ENCODE measurements at places on chromosomes 12 and 14. TPM values are rescaled to one million over a fixed set of nuclear protein-coding genes. Genes with fewer than 3 reads are reported as not detected.

- no peak overlapping the region for H3K27ac ChIP-seq
- no peak overlapping the region for H3K4me3 ChIP-seq
- peaks cover 7% of the 10 kb centered on the region for H3K4me1 ChIP-seq
- peaks cover 7% of the 10 kb centered on the region for H3K27me3 ChIP-seq
Observed at GRCh38 chr14:65826946-65827345, 414.4 kb downstream of the FUT8 start.

DNA sequence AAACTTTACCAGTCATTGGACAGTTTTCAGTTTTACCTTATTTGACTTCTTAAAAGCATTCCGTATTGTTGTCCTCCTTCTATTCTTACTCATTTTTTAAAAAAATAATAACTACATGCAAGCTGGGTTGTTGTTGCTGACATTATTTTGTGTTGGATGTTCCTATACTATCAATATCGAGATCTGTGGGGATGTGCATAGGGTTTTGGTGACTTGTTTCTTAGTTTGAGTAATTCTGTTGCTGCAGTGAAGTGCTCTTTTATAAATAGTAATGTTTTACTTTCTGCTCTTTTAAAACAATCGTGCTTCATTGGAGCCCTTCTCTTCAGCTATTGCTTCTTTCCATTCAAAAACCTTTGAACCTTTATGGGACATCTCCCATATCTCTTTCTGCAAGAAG, 79.4 kb downstream of the METTL25 start:
- H3K4me1 ChIP-seq, result peaks cover 2% of the 10 kb centered on the region
- H3K4me3 ChIP-seq, result no peak overlapping the region
- no peak overlapping the region for H3K27ac ChIP-seq
- DNase-seq, result no peak
- H3K36me3 ChIP-seq, result peaks cover 16% of the 10 kb centered on the region

- DNase-seq, result peak; percentile 18
- H3K27ac ChIP-seq, result peak overlapping the region; percentile 6
- H3K27me3 ChIP-seq, result no peaks in the 10 kb centered on the region
- H3K4me1 ChIP-seq, result peaks cover 11% of the 10 kb centered on the region
- H3K36me3 ChIP-seq, result no peaks in the 10 kb centered on the region
Observed at GRCh38 chr12:51335931-51336330, 10.5 kb downstream of the CELA1 start.

DNA sequence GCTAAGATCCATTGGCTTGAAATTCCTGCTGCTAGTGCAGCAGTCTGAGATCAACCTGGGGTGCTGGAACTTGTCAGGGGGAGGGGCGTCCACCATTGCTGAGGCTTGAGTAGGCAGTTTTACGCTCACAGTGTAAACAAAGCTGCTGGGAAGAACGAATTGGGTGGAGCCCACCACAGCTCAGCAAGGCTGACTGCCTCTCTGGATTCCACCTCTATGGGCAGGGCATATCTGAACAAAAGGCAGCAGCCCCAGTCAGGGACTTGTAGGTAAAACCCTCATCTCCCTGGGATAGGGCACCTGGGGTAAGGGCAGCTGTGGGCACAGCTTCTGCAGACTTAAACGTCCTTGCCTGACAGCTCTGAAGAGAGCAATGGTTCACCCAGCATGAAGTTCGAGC, 191.7 kb downstream of the ALG10B start:
- H3K36me3 ChIP-seq, result peaks cover 15% of the 10 kb centered on the region
- no peak for DNase-seq
- H3K4me3 ChIP-seq, result no peak overlapping the region
- no peaks in the 10 kb centered on the region for H3K4me1 ChIP-seq
- no peaks in the 10 kb centered on the region for H3K27me3 ChIP-seq
- no peak overlapping the region for H3K27ac ChIP-seq

GRCh38 chr14:68094158-68094557, 274.6 kb downstream of the RAD51B start:
- H3K27ac ChIP-seq, result no peak overlapping the region
- peaks cover 11% of the 10 kb centered on the region for H3K4me1 ChIP-seq
- no peaks in the 10 kb centered on the region for H3K27me3 ChIP-seq
- no peak for DNase-seq

GRCh38 chr14:52650774-52651173, 44.6 kb downstream of the ERO1A start:
- no peak overlapping the region for H3K27ac ChIP-seq
- peaks cover 2% of the 10 kb centered on the region for H3K4me1 ChIP-seq
- peaks cover 12% of the 10 kb centered on the region for H3K36me3 ChIP-seq
- DNase-seq, result no peak
- H3K27me3 ChIP-seq, result no peaks in the 10 kb centered on the region

- H3K27me3 ChIP-seq, result no peaks in the 10 kb centered on the region
- H3K4me3 ChIP-seq, result peak overlapping the region; percentile 46
- H3K27ac ChIP-seq, result peak overlapping the region; percentile 84
- H3K4me1 ChIP-seq, result peaks cover 20% of the 10 kb centered on the region
- no peaks in the 10 kb centered on the region for H3K36me3 ChIP-seq
Observed at GRCh38 chr12:29241821-29242591, 92.9 kb downstream of the FAR2 start.

GRCh38 chr12:21769307-21769706, 5.2 kb downstream of the KCNJ8 start:
- H3K27me3 ChIP-seq, result peaks cover 17% of the 10 kb centered on the region
- H3K4me1 ChIP-seq, result peaks cover 6% of the 10 kb centered on the region
- no peak overlapping the region for H3K4me3 ChIP-seq
- H3K27ac ChIP-seq, result no peak overlapping the region
- DNase-seq, result no peak
- H3K36me3 ChIP-seq, result no peaks in the 10 kb centered on the region

DNA sequence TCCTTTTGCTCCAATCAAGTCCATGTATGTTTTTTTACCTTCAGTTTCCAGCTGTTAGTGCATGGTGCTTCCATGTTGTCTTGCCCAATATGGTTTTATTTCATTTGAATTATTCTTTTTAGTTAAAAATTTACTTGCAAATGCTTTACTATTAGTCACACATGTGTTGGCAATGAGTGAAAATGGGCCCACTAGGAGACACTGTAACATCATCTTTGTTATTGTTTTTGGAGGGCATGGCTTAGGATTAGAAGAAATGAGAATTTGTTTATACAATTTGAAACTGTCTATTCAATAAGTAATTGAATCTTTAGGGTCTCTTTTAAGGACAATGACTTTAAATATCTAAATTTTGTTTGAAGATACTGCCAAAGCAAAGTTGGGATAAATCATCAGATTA, 133.7 kb downstream of the BRMS1L start:
- DNase-seq, result no peak
- H3K27me3 ChIP-seq, result peaks cover 2% of the 10 kb centered on the region

DNA sequence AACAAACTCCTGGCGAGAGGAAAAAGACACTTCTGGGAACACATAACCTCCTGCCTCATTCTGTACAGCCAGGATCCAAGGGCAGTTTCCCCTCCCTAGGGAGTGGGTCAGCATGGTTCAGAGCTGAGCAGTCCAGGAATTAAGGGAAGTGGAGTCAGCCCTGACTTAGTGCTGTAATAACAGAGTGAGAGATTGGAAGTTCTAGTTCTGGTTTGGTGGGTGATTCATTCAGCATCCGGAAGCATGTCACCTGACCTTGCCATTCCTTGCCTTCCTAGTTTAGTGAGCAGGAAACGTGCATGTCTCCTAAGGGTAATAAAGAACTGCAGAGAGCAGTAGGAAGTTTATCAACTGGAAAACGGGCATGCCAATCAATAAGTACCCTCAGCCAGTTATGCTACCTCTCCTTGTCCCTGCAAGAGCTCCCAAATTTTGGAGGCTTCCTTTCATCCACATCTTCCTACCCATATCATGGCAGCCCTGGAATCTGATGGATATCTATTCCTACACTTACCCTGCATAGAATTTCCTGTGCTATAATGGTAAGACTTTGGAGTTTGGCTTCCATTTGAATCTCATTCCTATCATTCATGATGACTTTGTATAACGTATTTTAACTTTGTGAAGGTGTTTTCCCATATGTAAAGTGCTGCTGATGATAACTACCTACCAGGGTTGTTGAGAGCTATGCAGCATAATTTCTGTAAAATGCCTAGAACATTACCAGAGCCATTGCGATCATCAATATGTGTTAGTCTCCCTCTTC, 28.5 kb upstream of the MAGOHB start:
- H3K4me1 ChIP-seq, result no peaks in the 10 kb centered on the region
- H3K36me3 ChIP-seq, result peaks cover 30% of the 10 kb centered on the region
- H3K4me3 ChIP-seq, result no peak overlapping the region
- no peak overlapping the region for H3K27ac ChIP-seq

GRCh38 chr12:19597167-19598026, 158.1 kb downstream of the AEBP2 start:
- no peaks in the 10 kb centered on the region for H3K27me3 ChIP-seq
- H3K27ac ChIP-seq, result no peak overlapping the region
- H3K36me3 ChIP-seq, result no peaks in the 10 kb centered on the region

- H3K4me3 ChIP-seq, result no peak overlapping the region
- DNase-seq, result no peak
- H3K36me3 ChIP-seq, result no peaks in the 10 kb centered on the region
- H3K27ac ChIP-seq, result no peak overlapping the region
Observed at GRCh38 chr12:130958557-130959140, 4.9 kb downstream of the ADGRD1 start.

GRCh38 chr12:87813476-87814234, 215.5 kb downstream of the C12orf50 start:
- no peak for DNase-seq
- no peak overlapping the region for H3K27ac ChIP-seq
- no peak overlapping the region for H3K4me3 ChIP-seq
- H3K27me3 ChIP-seq, result no peaks in the 10 kb centered on the region
- H3K4me1 ChIP-seq, result no peaks in the 10 kb centered on the region

GRCh38 chr14:96126783-96127271, 77.8 kb upstream of the BDKRB2 start:
- no peak for DNase-seq
- peaks cover 24% of the 10 kb centered on the region for H3K27me3 ChIP-seq
- no peak overlapping the region for H3K4me3 ChIP-seq
- H3K36me3 ChIP-seq, result no peaks in the 10 kb centered on the region

DNA sequence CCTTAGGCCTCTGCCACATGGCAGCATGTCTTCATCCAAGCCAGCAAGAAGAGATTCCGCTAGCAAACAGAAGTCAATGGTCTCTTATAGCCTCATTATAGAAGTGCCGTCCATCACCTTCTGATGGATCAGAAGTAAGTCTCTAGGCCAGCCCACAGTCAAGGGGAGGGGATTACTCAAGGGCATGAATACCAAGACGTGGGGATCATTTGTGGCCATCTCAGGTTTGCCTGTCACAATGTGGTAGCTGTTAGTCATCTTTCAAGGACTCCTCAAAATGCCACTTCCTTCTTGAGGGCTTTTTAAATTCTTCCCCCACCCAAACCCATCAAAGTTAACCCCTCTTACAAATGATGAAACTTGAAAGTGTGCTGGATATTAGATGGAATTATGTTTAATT, 8.1 kb upstream of the ADCY6 start:
- DNase-seq, result peak; percentile 62
- no peaks in the 10 kb centered on the region for H3K36me3 ChIP-seq
- no peak overlapping the region for H3K27ac ChIP-seq
- H3K4me3 ChIP-seq, result no peak overlapping the region
- H3K4me1 ChIP-seq, result peaks cover 12% of the 10 kb centered on the region

DNA sequence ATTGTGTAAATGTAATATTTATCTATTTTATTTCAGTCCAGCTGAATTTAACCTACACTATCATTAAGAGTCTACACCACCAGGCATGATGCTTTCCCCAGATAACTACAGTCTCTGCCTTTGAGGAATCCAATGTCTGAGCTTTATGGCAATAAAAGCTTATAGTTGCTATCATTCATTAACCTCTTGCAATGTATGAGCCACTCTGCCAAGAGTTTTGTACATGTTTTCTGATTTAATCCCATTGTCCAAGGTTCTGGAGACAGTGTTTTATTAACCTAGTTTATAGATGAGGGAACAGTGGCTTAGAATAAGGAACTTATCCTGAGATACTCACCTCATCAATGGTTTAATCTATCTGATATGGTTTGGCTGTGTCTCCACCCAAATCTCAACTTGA, 17.1 kb upstream of the KITLG start:
- no peak overlapping the region for H3K4me3 ChIP-seq

DNA sequence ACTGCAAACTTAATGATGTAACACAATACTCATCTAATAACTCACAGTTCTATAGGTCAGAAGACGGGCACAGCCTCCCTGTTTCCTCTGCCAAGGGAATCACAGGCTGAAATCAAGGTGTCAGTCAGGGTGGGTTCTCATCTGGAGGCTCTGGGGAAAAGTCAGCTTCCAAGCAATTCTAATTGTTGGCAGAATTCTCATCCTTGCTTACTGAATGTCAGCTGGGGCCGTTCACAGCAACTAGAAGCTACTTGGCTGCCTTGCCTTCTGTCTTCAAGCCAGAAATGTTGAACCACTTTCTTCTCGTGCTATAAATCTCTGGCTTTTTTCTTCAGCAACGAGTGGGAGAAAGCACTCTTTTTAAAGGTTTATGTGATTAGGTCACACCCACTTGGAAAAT, 80.1 kb upstream of the PDZRN4 start:
- no peak overlapping the region for H3K27ac ChIP-seq
- H3K4me3 ChIP-seq, result no peak overlapping the region
- H3K36me3 ChIP-seq, result no peaks in the 10 kb centered on the region
- no peak for DNase-seq
- no peaks in the 10 kb centered on the region for H3K4me1 ChIP-seq

GRCh38 chr12:116687888-116688287, 50.0 kb downstream of the SPRING1 start:
- peaks cover 19% of the 10 kb centered on the region for H3K27me3 ChIP-seq
- peaks cover 7% of the 10 kb centered on the region for H3K4me1 ChIP-seq
- no peak for DNase-seq
- H3K4me3 ChIP-seq, result no peak overlapping the region

DNA sequence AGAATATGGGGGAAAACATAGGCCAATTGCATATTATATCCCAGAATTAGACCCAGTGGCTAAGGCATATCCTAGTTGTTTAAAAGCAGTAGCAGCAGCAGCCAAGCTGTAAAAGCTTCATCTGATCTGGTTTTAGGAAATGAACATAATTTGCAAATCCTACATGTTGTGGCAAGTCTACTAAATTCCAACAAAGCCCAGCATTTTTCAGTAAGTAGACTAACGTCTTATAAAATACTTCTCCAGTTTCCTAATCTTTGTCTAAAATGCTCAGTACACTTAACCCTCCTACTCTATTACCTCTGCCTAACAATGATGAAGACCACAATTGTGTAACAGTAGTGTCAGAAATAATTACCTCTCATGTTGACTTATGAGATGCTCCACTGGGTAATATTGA, 70.9 kb upstream of the RERGL start:
- no peaks in the 10 kb centered on the region for H3K27me3 ChIP-seq
- no peak overlapping the region for H3K27ac ChIP-seq
- peaks cover 6% of the 10 kb centered on the region for H3K4me1 ChIP-seq
- H3K4me3 ChIP-seq, result no peak overlapping the region
- DNase-seq, result no peak

The IL22 gene
- 1.0 TPM for total RNA-seq

The MYF5 gene
- not detected for total RNA-seq

The CCDC175 gene
- total RNA-seq, result not detected

The SRGAP1 gene
- 0.19 TPM for total RNA-seq

The TMEM63C gene
- total RNA-seq, result 0.12 TPM

The CLEC4A gene
- not detected for total RNA-seq

The ATL1 gene
- 0.62 TPM for total RNA-seq

The CRACR2A gene
- total RNA-seq, result 134 TPM

The CDKL1 gene
- 2.3 TPM for total RNA-seq

The HVCN1 gene
- 1.00 TPM for total RNA-seq

The SLC41A2 gene
- total RNA-seq, result 17.6 TPM

The NINJ2 gene
- total RNA-seq, result 8.6 TPM

The JDP2 gene
- 0.61 TPM for total RNA-seq

Data from natural killer cell treated with Interleukin-12 subunit alpha and Interleukin-12 subunit beta and Interleukin-15 and Interleukin-18, amount 100 ng/mL, for 72 hours (primary cell).